ENCODE measurements at places on chromosomes 1 and 21.

- no peak for DNase-seq
Measured at GRCh38 chr1:31781138-31781755, 17.1 kb upstream of the ADGRB2 start.

DNA sequence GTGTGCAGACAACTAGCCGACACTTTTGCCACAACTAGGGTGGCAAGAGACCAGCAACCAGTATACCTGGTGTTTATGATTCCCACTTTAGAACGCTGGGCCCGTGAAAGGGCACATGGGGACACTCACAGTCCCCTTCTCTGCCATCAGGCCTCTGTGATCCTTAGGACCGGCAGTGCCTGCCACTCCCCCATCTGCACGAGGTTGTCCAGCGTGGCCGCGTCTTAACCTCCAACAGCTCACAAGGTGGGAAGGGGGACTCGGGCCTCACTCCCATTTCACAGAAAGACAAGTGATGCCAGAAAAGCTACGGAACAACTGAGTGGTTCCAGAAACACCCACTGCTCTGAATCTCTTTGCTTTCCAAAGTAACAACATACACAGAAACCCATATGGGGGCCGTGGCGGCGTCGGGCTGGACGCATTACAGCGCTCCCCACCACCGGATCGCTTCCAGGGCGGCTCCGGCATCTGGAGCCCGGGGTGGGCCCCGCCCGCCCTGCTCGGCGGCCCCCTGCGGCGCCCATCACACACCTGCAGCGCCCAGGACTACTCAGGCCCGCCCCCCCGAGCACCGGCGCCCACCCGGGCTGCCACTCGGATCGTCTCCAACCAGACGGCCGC is 1.0 kb downstream of the ZNF496 start:
- no peak for DNase-seq

- no peak for DNase-seq
Measured at GRCh38 chr1:85274969-85275453, 1.4 kb downstream of the BCL10 start.

- DNase-seq = no peak
Measured at GRCh38 chr1:178518894-178519293, 6.0 kb downstream of the TEX35 start.

GRCh38 chr1:88472714-88473113 is 211.4 kb upstream of the PKN2 start:
- DNase-seq = no peak

- no peak for DNase-seq
Measured at GRCh38 chr1:181659321-181659957, 176.1 kb downstream of the CACNA1E start.

- DNase-seq = no peak
Measured at GRCh38 chr1:31658721-31659120, 14.0 kb upstream of the PEF1 start.

GRCh38 chr1:9133870-9134585 is 5.1 kb upstream of the GPR157 start:
- no peak for DNase-seq

- no peak for DNase-seq
Measured at GRCh38 chr1:25786887-25787759, 12.9 kb upstream of the SELENON start.

DNA sequence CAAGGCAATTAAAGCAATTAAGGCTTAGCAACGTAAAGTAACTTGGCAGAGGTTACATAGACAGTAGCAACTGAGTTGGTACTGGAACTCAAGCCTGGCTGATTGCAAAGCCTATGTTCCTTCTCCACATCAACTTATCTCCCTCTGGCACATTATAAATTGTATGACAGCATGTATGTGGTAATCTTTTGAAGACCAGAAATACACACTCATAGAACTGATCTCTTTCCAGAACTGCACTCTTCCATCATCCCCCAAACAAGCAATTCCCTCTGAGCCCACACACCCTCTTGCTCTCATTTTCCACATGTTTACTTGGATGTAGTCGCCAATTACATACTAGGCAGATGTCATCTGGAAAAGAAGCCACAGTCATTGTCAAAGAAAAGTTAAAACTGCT is 502.2 kb downstream of the PLPP3 start:
- no peak for DNase-seq

- DNase-seq = no peak
Measured at GRCh38 chr1:101706366-101706765, 290.4 kb downstream of the OLFM3 start.

GRCh38 chr1:31651089-31651420 is 6.4 kb upstream of the PEF1 start:
- no peak for DNase-seq

- DNase-seq = no peak
Measured at GRCh38 chr1:27444632-27445031, 45.3 kb downstream of the WASF2 start.

DNA sequence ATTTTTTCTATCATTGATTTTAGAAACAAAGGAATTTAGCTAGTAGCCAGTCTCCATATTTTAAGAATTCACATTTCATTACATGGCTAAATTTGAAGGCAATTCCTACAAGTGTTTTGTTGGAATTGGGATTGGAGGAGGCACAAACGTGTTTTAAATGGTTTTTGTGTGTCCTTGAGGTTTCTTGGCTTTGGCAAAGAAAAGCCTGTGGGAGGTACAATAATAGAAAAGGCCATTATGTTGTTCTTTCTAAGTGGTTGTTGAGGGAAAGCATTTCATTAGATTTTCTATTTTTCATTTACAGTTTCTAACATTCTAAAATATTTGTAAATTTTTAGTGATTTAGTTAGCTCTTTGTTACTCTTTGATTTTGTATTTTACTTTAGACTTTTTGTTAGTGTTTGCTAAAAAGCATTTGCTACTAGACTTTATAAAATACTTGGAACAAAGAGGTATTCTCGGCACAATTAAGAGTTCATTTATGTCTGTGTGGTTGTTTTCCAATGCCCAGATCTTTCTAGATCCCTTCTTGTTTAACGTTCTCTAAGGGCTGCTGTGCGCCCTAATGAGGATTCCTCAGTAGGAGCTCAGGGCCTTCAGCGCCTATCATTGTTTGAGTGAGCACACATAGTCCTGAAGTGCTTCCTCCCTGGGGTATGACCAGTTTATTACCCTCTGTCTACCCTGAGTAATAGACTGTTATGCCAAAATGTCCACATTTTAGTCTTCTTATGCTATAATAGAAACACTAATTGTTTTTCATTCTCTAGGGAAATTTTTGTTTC is 70.0 kb upstream of the KIAA1614 start:
- no peak for DNase-seq

GRCh38 chr1:202268817-202269216 is 72.9 kb downstream of the UBE2T start:
- DNase-seq = no peak

GRCh38 chr1:234702342-234703000 is 92.5 kb upstream of the IRF2BP2 start:
- DNase-seq = no peak

All from GM12891 (cell line).